ENCODE measurements at places on chromosomes 13 and 19.

- DNase-seq: peak; percentile 26
Observed at GRCh38 chr13:23377983-23378632, 55.4 kb downstream of the SACS start.

DNA sequence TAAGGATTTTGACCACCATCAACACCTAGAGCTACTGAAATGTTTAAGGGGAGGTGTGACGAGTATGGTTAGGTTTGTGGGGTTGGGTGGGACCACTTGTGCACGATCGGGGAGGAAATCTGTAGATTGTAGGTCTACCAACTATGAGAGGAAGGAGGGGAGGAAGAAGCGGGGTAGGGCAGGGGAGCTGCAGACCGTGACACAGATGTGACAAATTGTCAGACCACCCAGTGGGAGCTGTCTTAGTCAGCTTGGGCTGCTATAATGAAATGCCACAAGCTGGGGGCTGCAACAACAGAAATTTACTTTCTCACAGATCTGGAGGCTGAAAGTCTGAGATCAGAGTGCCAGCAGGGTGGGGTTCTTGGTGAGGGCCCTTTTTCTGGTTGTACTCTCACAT is 62.2 kb upstream of the ARGLU1 start:
- no peak for DNase-seq

GRCh38 chr13:111847964-111848363 is 219.0 kb upstream of the SOX1 start:
- DNase-seq: no peak

GRCh38 chr13:44474122-44474910 is 100.7 kb downstream of the SERP2 start:
- no peak for DNase-seq

DNA sequence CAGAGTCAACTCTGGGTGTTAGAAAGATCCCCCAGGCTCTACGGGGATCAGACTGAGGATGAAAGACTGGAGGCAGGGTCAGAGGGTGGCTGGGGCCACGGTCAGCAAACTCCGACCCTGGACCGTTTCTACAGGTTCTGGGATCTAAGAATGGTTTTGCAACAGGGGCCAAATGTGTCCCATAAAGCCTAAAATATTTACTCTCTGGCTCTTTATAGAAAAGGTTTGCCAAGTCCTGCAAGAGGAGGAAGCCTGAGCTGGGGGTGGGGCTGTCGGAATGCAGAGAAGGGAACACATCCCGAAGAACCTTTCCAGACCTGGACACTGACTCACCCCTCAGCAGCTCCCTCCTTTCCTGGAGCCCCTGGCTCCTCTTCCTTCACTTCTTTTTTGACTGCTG is 20.7 kb downstream of the LIG1 start:
- DNase-seq: no peak

- DNase-seq: no peak
Observed at GRCh38 chr19:1304197-1304924, 18.7 kb downstream of the EFNA2 start.

GRCh38 chr13:48946163-48946562 is 29.5 kb upstream of the FNDC3A start:
- no peak for DNase-seq

Measured in effector CD4-positive, alpha-beta T cell (primary cell).